ENCODE measurements at places on chromosomes 11 and 22.

DNA sequence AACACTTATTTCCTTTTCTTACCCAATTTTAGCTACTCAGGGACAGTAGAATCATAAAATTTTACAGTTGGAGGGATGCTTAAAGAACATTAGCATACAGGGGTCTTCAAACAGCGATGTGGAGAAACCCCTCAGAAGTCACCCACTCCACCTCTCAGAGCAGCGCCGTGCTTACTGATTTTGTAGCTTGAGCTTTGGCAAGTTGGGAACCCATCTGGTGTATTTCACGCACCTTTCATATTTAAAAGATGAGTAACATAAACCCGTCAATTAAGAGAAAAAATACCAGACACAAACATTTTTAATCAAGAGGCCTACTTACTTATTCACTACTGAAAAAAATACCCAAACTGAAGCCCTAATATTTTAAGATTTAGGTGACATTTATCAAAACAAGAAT lies 80.9 kb downstream of the ADAMTS15 start:
- no peak for DNase-seq

DNA sequence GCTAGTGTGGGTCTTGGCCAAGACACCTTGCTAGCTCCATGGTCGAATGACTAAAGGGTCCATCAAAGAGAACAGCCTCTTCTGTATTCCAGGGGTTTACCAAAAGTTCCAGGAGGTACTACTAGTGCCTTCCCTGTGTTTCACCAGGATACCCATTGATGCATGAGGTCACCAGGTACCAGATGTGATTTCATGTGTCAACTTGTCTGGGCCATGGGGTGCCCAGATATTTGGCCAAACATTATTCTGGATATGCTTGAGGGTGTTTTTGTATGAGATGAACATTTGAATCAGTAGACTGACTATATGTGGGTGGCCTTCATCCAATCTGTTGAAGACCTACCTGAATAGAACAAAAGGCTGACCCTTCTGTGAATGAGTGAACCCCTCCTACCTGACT lies 92.8 kb downstream of the GALNT18 start:
- DNase-seq, result no peak

DNA sequence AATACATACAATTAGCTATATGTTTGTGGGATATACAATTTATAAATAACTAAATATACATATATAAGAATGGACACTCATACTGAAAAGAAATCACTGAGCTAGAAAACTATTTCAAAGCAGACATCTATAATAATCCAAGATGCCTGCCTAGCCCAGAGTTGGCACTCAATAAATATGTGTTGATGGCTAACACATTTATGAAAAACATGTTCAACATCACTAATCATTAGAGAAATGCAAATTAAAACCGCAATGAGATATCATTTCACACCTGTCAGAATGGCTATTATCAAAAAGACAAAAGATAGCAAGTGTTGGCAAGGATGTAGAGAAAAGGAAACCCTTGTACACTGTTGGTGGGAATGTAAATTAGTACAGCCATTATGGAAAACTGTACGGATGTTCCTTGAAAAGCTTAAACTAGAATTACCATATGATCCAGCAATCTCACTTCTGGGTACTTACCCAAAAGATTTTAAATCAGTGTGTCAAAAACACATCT lies 29.8 kb downstream of the POU2AF1 start:
- DNase-seq, result no peak

DNA sequence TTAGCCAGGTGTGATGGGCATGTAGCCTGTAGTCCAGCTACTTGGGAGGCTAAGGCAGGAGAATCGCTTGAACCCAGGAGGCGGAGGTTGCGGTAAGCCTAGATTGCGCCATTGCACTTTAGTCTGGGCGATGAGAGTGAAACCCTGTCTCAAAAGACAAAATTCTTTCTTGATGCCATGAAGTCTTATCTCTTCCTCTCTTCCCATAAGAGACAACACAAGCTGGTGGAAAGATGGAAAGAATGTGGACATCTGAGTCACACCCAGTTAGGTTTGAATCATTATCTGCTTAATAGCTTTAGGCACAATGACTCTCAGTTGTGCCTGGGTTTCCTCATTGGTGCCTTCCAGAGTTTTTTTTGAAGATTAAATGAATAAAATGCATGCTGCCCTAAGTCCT lies 35.3 kb downstream of the KREMEN1 start:
- no peak for DNase-seq

- no peak for DNase-seq
Measured at GRCh38 chr11:63816166-63816565, 2.9 kb downstream of the SPINDOC start.

GRCh38 chr22:47014636-47015345 lies 252.3 kb downstream of the TBC1D22A start:
- DNase-seq, result peak; percentile 48

DNA sequence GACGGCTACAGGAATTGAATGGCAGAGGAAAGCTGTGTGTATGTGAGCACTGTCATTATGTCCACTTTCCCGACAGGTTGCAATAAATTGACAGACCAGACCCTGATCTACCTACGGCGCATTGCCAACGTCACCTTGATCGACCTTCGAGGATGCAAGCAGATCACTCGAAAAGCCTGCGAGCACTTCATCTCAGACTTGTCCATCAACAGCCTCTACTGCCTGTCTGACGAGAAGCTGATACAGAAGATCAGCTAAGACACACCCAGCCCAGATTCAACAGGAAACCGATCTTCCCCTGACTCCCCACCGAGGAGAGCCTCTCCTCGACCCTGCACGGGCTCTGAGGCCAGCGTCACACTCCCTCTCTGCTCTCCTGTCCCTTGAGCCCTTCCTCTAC lies 11.5 kb upstream of the GRK2 start:
- DNase-seq, result no peak

- no peak for DNase-seq
Measured at GRCh38 chr11:50214376-50214775, 181.7 kb downstream of the OR4C45 start.

- DNase-seq, result no peak
Measured at GRCh38 chr11:34585735-34586487, 35.0 kb upstream of the EHF start.

- DNase-seq, result peak; percentile 80
Measured at GRCh38 chr22:23187871-23188700, 7.8 kb downstream of the BCR start.

DNA sequence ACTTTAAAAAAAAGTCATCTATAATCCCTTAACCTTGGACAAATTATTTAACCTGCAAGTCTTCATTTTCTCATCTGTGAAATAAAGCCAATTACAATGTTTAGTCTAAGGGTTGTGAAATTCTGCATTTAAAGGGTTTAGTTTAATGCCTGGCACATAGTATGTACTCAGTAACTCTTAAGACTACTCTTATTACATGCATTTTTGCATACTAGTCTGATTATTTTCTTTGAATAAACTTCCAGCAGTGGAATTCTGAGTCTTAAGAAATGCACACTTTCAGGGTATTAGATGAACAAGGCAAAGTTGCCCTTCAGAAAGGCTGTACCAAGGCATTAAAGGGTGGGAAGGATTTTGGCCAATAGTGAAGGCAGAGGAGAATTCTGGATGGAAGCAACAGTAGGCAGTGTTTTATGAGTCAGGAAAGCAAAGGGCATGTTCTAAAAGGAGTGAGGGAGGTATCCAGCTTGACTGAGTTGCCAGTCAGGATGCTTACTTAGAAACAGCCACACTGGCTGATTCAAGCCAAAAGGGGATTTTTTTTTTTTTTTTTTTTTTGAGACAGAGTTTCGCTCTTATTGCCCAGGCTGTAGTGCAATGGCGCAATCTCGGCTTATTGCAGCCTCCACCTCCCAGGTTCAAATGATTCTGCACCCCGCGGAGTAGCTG lies 50.5 kb downstream of the SWAP70 start:
- no peak for DNase-seq

- DNase-seq, result no peak
Measured at GRCh38 chr11:86802601-86803051, 2.3 kb downstream of the PRSS23 start.

- DNase-seq, result no peak
Measured at GRCh38 chr11:65288706-65289536, 25.7 kb upstream of the CDC42EP2 start.

DNA sequence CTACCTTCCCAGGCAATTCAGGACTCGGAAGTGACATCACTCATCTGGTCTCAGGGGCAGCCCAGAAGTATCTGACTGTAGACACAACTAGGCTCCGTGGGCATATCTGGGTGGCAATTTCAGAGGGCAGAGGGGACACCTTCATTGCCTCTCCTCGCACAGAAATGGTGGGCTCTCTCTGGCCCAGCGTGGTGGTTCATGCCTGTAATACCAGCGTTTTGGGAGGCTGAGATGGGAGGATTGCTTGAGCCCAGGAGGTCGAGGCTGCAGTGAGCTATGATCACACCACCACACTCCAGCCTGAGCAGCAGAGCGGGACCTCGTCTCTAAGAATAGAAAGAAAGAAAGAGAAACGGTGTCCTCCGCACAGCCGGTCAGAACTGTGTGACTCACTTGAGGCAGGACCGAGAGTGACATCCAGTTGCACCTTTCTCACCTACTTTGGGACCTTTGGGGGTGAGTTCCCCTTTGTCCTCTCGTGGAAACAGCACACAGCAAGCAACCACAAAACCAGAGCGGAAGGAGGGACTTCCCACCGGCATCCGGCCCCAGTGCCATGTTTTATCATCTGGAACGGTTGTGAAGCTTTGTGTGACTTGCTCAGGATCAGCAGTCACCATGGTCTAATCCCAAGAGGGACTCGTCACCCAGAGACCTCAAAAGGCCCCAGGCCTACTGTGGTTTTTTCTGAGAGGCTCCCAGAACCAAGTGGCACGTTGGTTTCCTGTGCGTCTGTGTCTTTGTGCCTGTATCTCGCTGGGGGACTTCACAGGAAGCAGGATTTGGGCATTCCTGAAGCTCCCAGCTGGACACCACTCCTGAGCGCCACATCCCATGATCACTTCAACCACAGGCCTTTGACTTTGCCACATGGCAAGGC lies 38.4 kb upstream of the EMID1 start:
- peak; percentile 56 for DNase-seq
